ENCODE measurements at places on chromosomes 1 and 21.

DNA sequence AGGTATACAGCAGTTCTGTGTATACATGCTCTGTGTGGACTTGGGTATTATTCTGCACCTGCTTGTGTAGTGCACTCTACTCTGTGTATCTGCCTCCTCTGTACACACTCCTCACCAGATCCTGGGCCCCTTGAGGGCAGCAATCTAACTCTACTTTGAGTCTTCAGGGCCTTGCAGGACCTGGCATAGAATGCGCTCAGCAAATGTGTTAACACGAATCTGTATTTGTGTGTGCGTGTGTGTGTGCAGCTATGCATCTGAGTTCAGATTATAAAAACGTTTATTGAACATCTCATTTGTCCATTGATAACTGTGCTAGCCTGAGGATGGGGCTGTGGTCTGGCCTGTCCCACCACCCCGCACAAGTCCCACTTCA is 3.9 kb upstream of the MEF2D start:
- no peak for DNase-seq

DNA sequence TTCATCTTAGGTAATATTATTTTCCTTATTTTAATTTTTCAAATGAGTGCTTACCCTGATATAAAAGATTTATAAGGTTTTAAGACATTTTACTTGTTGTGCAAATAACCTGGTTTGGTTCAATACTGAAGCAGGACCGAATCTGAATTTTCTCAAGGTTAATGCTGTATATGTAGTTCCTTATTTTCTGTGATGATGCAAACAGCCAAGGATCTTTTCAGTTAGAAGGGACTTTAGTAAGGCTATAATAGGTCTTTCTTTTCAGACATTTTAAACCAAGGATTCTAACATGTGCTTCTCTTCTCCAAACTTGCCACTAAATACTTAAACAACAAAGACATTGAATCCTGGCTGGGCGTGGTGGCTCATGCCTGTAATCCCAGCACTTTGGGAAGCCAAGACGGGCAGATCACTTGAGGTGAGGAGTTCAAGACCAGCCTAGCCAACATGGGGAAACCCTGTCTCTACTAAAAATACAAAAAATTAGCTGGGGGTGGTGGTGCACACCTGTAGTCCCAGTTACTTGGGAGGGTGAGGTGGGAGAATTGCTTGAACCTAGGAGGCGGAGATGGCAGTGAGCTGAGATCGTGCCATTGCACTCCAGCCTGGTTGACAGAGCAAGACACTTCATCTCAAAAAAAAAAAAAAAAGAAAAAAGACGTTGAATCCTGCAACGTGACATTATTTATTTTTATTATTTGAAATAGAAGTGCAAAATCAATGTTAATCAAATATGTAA is 3.2 kb upstream of the ARPC5 start:
- DNase-seq = no peak

- DNase-seq = no peak
These were observed 1.7 kb downstream of the PITHD1 start for GRCh38 chr1:23779826-23780371.

DNA sequence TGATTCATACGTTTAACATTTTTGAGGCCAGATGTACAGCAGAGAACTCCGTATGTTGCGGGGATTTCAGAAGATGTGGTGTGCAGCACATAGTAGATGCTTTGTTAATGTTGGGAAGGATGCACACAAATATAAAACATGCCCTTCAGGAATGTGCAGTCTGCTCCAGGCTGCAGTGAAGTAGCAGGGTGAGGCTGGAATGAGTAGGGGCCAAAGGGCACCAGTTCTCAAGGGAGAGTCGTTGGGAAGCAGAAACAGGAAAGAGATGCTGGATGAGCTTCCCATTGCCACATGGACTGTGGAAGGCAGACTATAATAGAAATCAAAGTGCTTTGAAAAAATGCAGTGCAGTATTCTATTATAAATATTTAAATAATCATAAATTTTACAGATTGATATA is 126.9 kb downstream of the NOS1AP start:
- DNase-seq = peak; percentile 54

DNA sequence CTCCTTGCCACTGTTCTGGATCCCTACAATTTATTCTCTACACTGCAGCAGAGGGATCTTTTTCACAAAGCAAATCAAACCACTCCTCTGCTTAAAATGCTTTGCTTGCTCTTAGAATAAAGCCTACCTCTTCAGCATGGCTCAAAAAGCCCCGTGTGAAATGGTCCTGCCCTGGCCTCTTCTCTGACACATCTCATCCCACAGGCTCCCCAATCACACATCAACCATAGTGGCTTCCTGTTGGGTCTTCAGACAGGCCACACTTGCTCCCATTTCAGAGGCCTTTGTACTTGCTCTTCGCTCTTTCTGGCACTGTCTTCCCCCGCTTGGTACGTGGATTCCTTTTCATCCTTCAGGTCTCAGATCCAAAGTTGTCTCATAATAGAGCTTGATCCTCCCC is 44.3 kb upstream of the PLXNA2 start:
- no peak for DNase-seq

Data from islet precursor cell (in vitro differentiated cells).